Activated T-helper 17 cell treated with anti-CD3 and anti-CD28 coated beads, Interleukin-2, amount 50 U/mL, for 72 hours (primary cell): ENCODE measurements at places on chromosomes 4 and X. TPM values are rescaled to one million over a fixed set of nuclear protein-coding genes. Genes with fewer than 3 reads are reported as not detected.

The MFAP3L gene
- 1.1 TPM for total RNA-seq

The NKX1-1 gene
- not detected for total RNA-seq

The ADH7 gene
- total RNA-seq: not detected

The DCAF8L2 gene
- not detected for total RNA-seq

The GSX2 gene
- not detected for total RNA-seq

The IBSP gene
- total RNA-seq: not detected

The MAGEB17 gene
- total RNA-seq: not detected

The CXCL10 gene
- 1.1 TPM for total RNA-seq

The UGT2B11 gene
- total RNA-seq: not detected

The L1CAM gene
- 2.3 TPM for total RNA-seq

The CFAP47 gene
- not detected for total RNA-seq

The CT55 gene
- not detected for total RNA-seq

The FAT4 gene
- not detected for total RNA-seq

The JADE1 gene
- 22.2 TPM for total RNA-seq

DNA sequence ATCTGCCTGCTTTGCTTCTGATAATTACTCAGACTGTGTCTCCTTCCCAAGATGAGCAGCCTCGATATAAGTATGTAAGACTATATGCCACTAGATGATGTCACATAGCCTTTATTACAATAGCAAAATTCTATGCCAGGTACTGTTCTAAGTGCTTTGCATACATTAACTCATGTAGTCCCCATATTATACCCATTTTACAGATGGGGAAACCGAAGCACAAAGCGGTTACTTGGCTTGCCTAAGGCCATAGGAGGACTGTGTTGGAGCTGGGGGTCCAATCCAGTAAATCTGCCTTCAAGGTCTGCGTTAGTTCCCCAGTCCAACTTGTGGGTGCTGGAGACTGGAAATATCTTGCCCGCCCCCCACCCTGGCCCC lies 826 bp upstream of the SCML1 start:
- ATAC-seq: no peak

DNA sequence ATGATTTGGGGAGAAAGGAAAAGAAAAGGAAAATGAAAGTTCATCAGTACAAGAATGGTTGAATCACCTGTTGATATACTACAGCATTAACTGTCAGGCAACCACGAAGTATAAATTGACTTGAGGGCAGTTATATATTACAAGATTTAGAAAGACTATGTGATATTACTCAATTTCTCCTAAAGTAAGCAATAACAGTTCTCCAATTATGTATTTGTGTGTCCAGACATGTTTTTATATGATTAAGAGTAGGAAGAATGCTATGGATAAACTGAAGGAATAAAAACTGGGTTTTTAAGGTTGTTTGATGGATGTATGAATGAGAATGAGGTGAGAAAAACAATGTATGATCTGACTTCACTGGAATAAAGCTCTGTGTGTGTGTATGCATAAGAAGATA lies 2234.4 kb downstream of the ARAP2 start:
- ATAC-seq: no peak

DNA sequence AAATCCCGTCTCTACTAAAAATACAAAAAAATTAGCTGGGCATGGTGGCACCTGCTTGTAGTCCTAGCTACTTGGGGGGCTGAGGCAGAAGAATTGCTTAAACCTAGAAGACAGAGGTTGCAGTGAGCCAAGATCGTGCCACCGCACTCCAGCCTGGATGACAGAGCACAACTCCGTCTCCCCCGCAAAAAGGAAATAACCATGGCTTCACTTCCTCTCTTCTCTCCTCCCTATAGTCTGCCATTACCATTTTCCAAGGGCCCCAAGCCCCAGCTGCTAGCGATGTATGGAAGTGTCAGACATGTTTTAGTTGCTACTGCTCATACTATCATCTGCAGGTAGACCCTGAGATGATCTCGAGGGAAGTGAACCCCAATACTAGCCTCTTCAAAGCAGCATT lies 177.3 kb upstream of the FAM9B start:
- ATAC-seq: no peak

- peak; percentile 41 for ATAC-seq
These were observed 41.7 kb upstream of the CDKN2AIP start for GRCh38 chr4:183402771-183403170.

- no peak for ATAC-seq
These were observed 216.4 kb upstream of the RASGEF1B start for GRCh38 chr4:81688085-81688484.

DNA sequence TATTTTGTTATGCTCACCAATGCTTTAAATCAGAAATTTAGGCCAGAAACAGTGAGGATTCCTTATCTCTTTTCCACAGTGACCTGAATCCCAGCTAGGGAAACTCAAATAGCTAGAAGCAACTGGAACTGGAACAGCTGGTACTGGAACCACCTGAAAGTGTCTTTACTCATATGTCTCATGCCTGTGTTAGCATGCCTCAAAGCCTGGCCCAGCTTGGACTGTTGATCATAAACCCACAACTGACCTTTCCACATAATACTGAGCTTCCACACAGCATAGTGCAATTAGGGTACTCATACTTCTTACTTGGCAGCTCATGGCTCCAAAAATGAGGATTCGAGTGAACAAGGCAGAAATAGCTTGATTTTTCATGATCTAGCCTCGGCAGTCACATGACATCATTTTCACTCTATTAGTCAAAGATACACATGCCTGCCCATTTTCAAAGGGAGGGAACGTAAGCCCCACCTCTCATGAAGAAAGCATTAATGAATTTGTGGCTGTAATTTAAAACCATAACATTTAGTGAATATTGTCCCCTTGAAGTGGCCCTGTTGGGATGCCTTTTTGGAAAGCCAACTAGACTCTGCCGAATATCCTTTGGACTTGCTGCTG lies 80.8 kb upstream of the ACSL1 start:
- ATAC-seq: no peak

DNA sequence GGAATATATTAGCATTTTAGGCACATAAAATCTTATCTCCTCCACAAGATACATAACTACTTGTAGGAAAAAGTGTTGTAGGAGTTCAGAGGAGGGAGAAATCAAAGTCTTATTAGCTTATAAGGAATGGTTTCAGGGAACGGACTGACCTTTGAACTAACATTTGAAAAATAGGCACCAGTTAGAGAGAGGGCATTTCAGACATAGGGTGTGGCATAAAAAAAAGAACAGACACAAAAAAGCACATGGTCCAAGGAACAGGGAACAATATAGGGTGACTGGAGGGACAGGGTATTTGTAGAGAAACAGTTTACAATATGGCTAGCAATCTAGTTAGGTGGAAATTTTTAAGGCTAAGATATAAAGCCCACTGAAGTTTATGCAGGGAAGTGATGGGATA lies 6.4 kb downstream of the ABCB7 start:
- no peak for ATAC-seq

GRCh38 chr4:150325872-150326271 lies 247.6 kb downstream of the DCLK2 start:
- ATAC-seq: no peak

GRCh38 chr4:147994491-147995385 lies 262.9 kb downstream of the ARHGAP10 start:
- ATAC-seq: no peak

DNA sequence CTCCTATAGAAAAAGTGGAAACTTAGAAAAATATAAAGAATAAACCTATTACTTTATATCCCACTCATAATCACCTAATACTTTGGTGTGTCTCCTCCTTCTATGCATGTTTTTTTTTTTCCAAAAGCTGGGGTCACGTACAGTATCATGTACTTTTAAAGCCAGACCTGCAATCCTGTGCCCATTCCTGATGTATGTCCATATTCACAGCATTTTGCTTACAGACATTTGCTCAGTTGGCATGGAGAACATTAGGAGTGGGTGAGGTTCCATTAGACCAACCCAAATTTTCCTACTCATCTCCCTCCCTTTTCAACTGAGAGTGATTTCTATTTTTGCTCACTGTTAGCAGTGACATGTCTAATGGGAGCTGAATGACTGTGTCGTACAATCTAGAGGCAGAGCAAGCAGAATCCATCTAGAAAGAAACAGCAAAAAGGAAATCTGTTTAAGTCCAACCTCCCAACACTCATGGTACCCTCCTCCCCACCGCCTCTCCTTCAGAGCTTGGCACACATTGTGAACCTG lies 195.6 kb upstream of the KLF3 start:
- no peak for ATAC-seq

DNA sequence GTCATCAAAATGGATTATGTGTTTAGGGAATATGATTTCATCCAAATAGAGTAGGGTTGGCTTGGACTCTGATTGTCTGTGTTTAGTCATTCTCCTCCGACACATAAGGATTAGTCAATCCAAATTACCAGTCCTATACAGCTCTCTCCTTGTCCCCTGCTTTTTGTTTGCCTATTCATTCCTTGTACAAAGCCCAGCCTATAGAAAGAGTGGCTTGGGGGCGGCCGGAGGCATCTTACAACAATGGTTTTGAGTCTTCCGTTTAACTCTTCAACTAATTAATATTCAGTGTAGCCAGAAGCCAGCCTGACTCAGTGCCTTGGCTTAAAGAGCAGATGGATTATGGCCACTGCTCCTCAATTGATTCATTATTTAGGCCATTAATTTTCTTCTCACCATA lies 796.6 kb upstream of the POU3F4 start:
- no peak for ATAC-seq

GRCh38 chrX:10482261-10482660 lies 138.1 kb downstream of the MID1 start:
- ATAC-seq: no peak

DNA sequence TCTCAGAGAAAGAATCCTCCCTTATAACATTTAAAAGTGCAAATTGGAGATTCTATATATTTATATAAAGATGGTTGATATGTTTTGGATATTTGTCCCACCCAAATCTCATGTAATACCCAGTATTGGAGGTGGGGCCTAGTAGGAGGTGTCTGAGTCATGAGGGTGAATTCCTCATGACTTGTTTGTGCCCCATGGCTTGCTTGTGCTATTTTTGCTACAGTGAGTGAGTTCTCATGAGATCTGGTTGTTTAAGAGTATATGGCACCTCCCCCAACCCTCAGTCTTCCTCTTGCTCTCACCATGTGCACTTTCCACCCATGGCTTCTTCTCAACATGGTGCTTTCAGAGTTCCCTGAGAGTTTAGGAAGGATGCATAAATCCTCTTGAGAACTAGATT lies 9.5 kb upstream of the ANKRD50 start:
- no peak for ATAC-seq

- ATAC-seq: no peak
These were observed 27.2 kb downstream of the HSPA4L start for GRCh38 chr4:127809173-127809800.

DNA sequence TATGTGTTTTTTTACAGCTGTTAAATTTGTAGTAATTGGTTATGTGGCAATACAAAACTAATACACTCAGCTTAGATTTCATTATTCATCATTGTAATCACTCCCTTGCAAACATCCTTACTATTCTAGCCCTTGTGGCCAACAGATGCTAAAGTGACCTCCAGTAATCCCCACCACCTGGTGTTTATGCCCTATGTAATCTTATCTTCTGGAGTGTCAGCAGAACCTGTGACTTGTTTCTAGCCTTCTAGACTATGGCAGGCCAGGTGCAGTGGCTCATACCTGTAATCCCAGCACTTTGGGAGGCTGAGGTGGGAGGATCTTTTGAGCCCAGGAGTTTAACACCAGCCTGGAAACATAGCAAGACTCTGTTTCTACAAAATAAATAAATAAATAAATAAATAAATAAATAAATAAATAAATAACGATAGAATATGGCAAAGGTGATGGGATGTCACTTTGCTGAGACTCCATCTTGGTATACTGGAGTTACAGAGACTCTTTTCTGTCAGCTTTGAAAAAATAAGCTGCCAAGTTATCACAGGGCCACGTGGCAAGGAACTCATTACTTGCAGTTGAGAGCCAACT lies 12.3 kb upstream of the TSR2 start:
- ATAC-seq: no peak

DNA sequence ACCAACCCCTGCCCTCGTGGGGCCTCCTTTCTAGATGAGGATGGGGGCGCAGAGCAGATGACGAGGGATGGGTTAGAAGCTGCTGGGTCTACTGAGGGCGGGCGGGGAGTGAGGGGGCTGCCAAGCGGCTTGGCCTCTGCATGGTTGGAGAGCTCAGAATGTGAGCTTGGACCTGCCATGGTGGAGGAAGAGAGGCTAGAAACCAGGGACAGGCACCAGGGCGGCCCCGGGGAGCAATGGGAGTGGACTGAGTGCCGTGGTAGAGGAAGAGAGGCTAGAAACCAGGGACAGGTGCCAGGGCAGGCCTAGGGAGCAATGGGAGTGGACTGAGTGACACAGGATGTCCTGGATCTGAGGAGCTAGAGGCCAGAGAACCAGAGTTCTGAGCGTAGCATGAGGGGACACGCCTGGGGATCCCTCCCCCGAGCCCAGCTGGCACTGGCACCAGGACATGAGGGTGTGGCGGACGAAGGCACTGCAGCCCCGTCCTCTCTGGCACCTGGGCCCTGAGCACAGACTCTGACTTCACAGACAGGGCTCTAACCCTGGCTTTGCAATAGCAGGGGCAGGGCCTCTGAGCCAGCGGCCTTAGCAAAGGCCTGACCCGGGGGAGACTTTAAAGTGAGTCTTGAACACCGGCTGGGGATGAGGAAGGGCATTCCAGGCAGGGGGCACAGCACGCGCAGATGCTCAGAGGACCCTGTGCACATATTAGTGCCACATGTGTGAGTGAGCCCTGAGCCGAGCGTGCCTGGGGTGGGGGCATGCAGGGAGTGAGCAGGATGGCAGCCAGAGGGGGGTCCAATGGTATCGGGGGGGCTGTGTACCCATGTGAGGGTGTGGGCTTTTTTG lies 214.0 kb upstream of the PSAPL1 start:
- no peak for ATAC-seq

DNA sequence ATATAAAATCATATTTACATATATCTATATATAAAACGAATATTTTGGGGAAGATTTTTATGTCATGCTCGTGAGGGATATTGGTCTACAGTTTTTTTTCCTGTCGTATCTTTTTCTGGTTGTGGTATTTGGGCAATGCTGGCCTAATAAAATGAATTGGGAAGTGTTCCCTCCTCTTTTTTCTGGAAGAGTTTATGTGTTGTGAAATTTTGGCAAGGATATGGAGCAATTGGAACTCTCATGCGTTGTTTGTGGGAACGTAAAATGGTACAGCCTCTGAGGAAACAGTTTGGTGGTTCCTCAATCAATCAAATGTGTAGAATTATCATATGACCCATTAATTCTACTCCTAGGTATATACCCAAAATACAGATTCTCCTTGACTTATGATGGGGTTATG lies 69.8 kb downstream of the ZNF182 start:
- no peak for ATAC-seq

GRCh38 chr4:159401226-159401712 lies 298.4 kb downstream of the RAPGEF2 start:
- no peak for ATAC-seq

GRCh38 chr4:153451911-153452657 lies 14.1 kb upstream of the TMEM131L start:
- ATAC-seq: no peak

- ATAC-seq: no peak
These were observed 1095.2 kb upstream of the POU3F4 start for GRCh38 chrX:82412858-82413257.

GRCh38 chr4:30855232-30855631 lies 135.1 kb downstream of the PCDH7 start:
- ATAC-seq: no peak
